ENCODE measurements at places on chromosomes 1 and 21.

GRCh38 chr1:29331729-29332128, 95.4 kb downstream of the PTPRU start:
- DNase-seq, result peak; percentile 27

GRCh38 chr1:110460253-110461220, 9.6 kb downstream of the PROK1 start:
- DNase-seq, result peak; percentile 90

- peak; percentile 86 for DNase-seq
Measured at GRCh38 chr1:33007190-33008050, 29.3 kb downstream of the AK2 start.

GRCh38 chr1:228259951-228260350, 52.1 kb downstream of the OBSCN start:
- DNase-seq, result no peak

- peak; percentile 26 for DNase-seq
Measured at GRCh38 chr1:114235960-114236359, 82.3 kb upstream of the SYT6 start.

DNA sequence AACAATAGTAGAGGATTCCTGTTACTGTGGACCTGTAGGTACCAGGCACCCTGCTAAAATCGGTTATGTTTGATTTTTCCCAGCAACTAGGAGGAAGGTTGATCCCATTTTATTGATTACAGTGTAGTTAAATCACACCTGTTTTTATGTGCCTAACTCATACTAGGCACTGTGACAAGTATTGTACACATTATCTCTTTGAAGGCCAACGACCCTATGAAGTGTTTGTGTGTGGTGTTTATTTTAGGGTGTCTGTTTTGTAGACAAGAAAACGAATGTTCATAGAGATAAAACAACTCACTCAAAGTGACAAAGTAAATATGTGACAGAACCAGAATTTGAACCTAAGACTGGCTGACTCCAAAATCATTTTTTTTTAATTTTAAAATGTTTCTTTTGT, 49.5 kb downstream of the FGGY start:
- DNase-seq, result no peak

DNA sequence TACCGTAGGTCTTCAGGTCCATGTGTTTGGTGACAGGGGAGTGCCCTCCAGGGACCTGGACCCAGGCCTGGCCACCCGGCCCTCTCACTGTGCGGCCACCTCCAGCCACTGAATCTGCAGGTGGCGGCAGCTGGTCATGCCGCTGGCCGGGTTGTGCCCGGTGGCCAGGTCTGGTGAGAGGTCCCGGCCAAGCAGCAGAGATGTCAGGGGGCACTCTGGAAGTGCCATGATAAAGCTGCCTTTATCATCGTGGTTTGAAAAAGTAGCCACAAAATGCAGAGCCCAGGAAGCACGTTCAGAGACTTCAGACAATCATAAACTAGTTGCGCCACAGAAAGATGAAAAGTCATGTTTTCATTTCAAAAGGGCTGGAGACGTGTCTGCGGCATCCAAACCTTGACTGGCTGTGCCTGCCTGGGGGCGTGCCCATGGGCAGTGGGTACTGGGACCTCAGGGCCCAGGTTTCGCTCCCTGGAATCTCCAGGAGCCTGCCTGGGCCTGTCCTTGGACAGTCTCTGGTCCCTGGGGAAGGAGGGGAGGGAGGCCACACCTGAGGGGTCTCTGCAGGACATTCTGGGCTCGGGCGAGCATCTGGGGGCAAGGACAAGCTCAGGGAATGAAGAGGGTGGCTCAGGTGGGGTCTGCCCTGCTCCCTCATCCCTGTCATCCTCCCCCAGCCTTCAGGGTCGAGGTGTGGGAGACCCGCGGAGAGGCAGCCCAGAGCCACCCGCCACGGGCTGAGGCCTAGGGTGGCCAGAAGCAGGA, 44.9 kb downstream of the COL18A1 start:
- no peak for DNase-seq

- no peak for DNase-seq
Measured at GRCh38 chr1:198541737-198542136, 1.3 kb upstream of the ATP6V1G3 start.

DNA sequence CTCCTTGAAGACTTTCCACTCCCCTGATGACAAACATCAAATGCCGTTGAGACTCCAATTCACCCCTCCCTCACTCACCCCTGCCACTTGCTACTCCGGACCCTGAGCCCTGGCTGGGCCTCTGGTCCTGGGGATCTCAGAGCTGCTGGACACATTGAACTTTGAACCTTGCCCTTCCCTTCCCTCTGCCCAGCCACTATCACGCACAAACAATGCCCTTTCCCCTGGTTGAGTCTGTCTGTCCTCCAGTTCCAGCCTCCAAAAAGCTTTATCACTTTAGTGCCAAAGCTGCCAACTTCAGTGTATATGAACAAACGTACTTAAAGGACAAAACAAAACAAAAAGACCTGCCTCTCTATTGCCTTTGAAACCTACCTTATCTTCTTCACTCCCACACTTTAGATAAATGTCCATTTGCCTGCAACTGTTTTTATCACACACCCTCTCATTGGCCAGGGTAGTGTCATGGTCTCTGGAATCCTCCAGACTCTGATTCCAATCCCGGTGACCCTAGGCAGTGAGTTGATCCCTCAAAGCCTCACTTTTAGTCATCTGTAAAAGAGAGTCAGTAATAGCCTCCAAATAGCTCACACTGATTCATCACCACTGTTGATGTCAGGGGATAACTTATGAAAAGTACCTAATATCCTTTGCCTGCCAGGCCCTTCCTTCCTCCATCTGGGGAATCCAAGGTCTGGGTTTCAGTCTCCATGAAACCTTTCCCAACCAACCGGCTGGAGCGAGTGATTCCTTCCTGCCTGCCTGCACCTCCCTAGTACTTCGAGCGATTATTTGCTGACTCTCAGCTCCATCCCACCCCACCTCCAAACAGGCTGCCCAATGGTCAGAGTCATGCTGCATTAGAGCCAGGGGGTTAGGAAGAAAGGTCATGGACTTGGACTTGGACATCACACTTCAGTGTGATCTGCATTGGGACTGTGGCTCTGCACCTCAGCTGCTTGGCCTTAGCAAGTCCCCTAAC, 15.9 kb upstream of the SPOCD1 start:
- DNase-seq, result no peak

- no peak for DNase-seq
Measured at GRCh38 chr1:241637046-241637590, 3.1 kb downstream of the CHML start.

GRCh38 chr1:89089962-89090361, 25.0 kb upstream of the GBP1 start:
- DNase-seq, result no peak

GRCh38 chr1:209926045-209926444, 12.0 kb upstream of the SYT14 start:
- no peak for DNase-seq

GRCh38 chr1:24504560-24504959, 1.9 kb downstream of the RCAN3 start:
- DNase-seq, result no peak

Measured in islet precursor cell (in vitro differentiated cells).